ENCODE measurements at places on chromosomes 2 and 18.

- peak; percentile 25 for DNase-seq
Measured at GRCh38 chr18:35971661-35972196, 750 bp upstream of the RMP24 start.

- no peak for DNase-seq
Measured at GRCh38 chr18:34207344-34207851, 17.3 kb downstream of the NOL4 start.

DNA sequence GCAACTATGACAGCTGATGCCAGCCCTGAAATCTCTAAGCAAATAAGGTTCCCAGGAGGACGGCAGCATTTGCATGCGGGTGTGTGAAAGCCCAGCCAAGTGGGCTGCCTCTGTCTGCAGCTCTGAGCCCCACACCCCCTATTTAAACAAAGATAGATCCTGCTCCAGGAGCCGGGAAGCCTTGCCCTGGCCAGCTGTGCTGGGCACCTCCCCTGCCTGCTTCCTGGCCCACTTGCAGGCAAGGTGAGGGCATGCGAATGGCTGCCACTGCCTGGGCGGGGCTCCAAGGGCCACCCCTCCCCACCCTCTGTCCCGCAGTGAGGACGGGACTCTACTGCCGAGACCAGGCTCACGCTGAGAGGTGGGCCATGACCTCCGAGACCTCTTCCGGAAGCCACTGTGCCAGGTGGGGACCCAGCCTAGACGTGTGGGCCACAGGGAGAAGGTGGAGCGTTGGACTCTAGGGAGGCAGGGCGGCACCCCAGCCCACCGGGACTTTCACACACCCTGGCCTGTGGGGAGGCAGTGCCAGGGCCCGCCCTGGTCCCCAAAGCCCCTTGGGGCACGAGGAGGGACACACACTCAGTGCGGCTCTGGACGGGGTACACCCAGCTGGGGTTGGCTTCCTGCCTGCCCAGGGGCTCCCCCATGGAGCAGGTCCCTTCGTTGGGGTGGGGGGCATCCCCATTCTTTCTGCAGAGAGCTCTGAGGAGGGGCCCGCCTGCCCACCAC lies at the start of gene ANO7:
Gene ANO7 (plus strand): TSS at position 317 of the 732 bp plus-strand sequence. CDS start 1,387 bp downstream, outside the sequence.
- no peak for DNase-seq

GRCh38 chr2:75202359-75202758 lies 3.0 kb upstream of the TACR1 start:
- no peak for DNase-seq

- DNase-seq, result no peak
Measured at GRCh38 chr2:202693503-202693902, 58.7 kb downstream of the FAM117B start.

DNA sequence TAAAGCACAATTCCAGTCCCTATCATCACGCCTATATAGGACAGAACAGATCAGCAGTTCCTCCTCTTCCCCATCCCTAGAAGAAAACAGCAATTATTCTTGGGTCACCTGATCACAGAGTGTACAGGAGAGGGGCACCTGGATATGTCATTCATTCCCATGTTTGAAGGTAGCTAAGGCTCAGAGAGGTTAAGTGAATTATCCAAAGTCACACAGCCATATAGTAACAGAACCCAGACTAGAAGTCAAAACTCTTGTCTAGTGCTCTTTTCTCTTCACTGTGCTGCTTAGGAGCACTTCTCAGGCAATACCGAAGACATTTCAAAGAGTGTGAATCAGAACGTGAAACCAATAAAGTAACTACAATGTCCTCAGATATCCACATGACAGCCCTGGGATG lies 93.0 kb upstream of the ATL2 start:
- no peak for DNase-seq

DNA sequence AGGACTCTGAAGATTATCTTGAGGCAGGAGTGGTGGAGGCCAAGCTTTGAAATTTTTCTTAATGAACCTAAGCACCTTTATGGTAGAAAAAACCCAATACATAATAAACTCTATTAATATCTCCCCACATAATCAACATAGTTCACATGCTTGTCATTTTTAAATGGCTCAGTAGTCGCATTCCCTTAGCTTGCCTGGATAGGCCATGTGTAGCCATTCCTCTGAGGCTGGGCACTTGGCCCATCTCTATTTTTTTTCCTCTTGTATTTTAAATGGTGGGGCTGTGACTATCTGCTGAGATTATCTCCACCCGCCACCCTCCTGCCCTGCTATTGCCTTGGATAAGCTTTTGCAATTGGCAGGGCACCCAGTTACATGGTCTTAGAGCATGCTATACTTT lies 143.1 kb downstream of the FHOD3 start:
- DNase-seq, result no peak

DNA sequence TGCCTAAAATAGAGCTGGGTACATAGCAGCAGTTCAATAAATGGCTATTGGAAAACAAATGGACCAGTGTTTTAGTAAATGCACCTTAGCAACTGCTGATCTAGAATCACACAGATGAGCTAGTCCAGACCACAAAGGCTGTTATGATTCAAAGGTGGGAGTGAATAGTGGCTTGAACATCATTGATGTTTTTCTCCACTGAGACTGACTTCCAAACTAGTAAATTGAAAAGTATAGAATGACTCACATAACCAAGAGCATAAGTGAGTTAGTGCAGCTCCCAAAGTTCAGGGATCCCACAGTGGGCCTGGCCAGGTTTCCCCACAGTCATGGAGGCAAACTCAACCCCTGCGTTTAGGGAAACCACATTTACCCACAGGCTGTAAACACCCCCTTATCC lies 106.7 kb upstream of the YPEL5 start:
- no peak for DNase-seq

- no peak for DNase-seq
Measured at GRCh38 chr18:25810736-25811135, 279.7 kb downstream of the SS18 start.

Measured in NCI-H2081 (cell line).